Mammary microvascular endothelial cell (primary cell): ENCODE measurements at places on chromosomes 5 and 9. TPM values are rescaled to one million over a fixed set of nuclear protein-coding genes. Genes with fewer than 3 reads are reported as not detected.

KLF9 gene
- total RNA-seq: 16.1 and 16.3 TPM in 2 replicates

TAF11L10 gene
- not detected in 2 replicates for total RNA-seq

PTGER4 gene
- 59.6 and 73.7 TPM in 2 replicates for total RNA-seq

ADGRD2 gene
- not detected in 2 replicates for total RNA-seq

TIMD4 gene
- total RNA-seq: not detected in 2 replicates

ATOSB gene
- 31.7 and 43.8 TPM in 2 replicates for total RNA-seq

RNF208 gene
- total RNA-seq: not detected in 2 replicates

CCDC187 gene
- total RNA-seq: not detected in 2 replicates

LRRC70 gene
- total RNA-seq: 18.3 and 19.9 TPM in 2 replicates

KCNT1 gene
- total RNA-seq: not detected in 2 replicates

BAAT gene
- total RNA-seq: not detected in 2 replicates

MED27 gene
- total RNA-seq: 25.7 and 30.4 TPM in 2 replicates

UNC5A gene
- 0.87 and 1.1 TPM in 2 replicates for total RNA-seq

SLC6A3 gene
- total RNA-seq: not detected in 2 replicates

LRRC26 gene
- not detected in 2 replicates for total RNA-seq

AJM1 gene
- total RNA-seq: 0.93 and 1.5 TPM in 2 replicates

SARDH gene
- not detected in 2 replicates for total RNA-seq

BARHL1 gene
- not detected in 2 replicates for total RNA-seq

GFI1B gene
- not detected in 2 replicates for total RNA-seq

PRSS3 gene
- 13.4 and 19.8 TPM in 2 replicates for total RNA-seq

ZNF883 gene
- total RNA-seq: 0.13 and 0.25 TPM in 2 replicates

ADAMTS16 gene
- not detected in 2 replicates for total RNA-seq

UCK1 gene
- 22.5 and 25.4 TPM in 2 replicates for total RNA-seq

KCTD16 gene
- total RNA-seq: 0.05 and 0.07 TPM in 2 replicates

SAPCD2 gene
- 28.1 and 30.2 TPM in 2 replicates for total RNA-seq

GLDC gene
- 2.1 and 2.7 TPM in 2 replicates for total RNA-seq

RANBP17 gene
- total RNA-seq: 2.9 and 11.9 TPM in 2 replicates

HCN1 gene
- total RNA-seq: not detected in 2 replicates
